ENCODE measurements at places on chromosomes 6 and 20. TPM values are rescaled to one million over a fixed set of nuclear protein-coding genes. Genes with fewer than 3 reads are reported as not detected.

The MARCKS gene
- 19.2 TPM for total RNA-seq

The NKAPL gene
- 6.4 TPM for total RNA-seq

The CDK5RAP1 gene
- 16.9 TPM for total RNA-seq

The GCNT2 gene
- 50.2 TPM for total RNA-seq

DNA sequence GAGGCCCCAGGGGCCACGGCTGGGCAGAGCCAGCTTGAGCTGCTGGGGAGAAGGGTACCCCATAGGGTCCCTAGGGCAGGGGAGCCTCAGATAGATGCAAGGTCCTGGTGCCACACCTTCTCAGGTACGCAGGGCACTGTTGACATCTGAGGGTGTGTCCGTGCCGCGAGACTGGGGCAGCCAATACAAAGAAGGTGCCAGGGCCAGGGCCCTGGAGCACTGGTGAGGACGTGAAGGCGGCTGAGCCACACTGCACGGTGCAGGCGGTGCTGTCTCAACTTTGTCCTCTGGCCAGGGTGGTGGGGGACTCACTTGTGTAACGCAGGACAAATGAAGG, 649 bp upstream of the LRRC73 start:
- H3K36me3 ChIP-seq, result peaks cover 53% of the 10 kb centered on the region
- no peak for DNase-seq
- peaks cover 56% of the 10 kb centered on the region for H3K4me1 ChIP-seq
- peak overlapping the region; percentile 61 for H3K27ac ChIP-seq

GRCh38 chr20:45218124-45218523, 3.0 kb upstream of the SEMG2 start:
- H3K27me3 ChIP-seq, result no peaks in the 10 kb centered on the region
- H3K4me3 ChIP-seq, result no peak overlapping the region
- H3K27ac ChIP-seq, result no peak overlapping the region

DNA sequence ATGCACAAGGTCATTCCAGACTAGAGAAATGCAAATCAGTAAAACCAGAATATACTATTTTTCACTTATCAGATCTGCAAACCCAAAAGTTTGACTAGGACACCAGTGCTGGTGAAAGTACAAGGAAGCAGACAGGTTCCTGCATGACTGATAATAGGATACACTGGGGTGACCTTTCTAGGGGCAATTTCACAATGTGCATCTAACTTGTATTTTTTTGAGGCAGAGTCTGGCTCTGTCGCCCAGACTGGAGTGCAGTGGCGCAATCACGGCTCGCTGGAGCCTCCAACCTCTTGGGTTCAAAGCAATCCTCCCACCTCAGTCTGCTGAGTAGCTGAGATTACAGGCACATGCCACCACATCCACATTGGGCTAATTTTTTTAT, 11.4 kb downstream of the COMMD7 start:
- H3K27me3 ChIP-seq, result no peaks in the 10 kb centered on the region
- no peak for DNase-seq
- H3K27ac ChIP-seq, result no peak overlapping the region
- H3K36me3 ChIP-seq, result peaks cover 65% of the 10 kb centered on the region

All from heart right ventricle (tissue), 16 donors.